ENCODE measurements at places on chromosomes 12 and 14.
A peak's percentile ranks its signal among the peaks of the same experiment; 100 is the strongest.

- no peak for DNase-seq
These were observed 71.7 kb downstream of the IGF1 start for GRCh38 chr12:102408487-102409297.

DNA sequence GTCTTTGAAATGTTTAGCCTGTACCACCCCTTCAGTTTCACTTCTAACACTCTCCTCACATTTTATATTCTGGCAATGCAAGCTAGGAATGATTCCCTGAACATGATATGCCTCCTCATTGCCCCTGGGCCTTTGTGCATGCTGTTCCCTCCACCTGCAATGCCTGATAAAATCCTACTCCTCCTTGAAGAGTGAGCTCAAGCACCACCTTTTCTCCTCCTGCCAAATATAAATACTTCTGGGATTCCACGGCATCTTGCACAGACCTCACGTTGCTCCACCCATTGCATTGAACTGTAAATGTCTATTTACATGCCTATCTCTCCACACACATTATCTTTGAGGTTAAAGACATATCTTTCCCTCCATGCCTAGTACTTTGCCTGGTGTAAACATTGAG lies 21.1 kb downstream of the NKX2-1 start:
- DNase-seq: no peak

DNA sequence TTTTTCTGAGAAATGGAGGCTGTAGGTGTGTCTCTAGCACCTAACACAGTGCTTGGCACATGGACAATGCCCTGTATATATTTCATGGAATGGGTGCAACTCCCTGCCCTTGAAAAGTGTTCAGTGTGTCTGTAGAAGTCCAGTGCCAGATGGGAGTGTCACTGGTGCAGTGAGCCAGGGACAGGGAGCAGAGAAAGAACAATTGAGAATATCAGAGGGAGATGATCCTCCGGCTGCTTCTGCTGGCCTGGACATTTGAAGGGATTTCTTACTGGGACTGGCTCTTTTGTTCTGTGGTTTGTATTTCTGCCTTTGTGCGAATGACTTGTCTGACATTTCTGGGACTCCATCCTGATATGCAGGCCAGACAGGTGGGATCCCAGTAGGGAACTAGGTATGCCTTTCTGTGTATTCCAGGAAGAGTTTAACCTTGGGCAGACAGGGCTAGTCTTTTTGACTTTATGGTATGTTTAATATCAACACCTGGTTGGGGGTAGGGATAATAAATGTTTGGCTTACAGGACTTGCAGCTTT lies 328.0 kb downstream of the NRXN3 start:
- DNase-seq: no peak

DNA sequence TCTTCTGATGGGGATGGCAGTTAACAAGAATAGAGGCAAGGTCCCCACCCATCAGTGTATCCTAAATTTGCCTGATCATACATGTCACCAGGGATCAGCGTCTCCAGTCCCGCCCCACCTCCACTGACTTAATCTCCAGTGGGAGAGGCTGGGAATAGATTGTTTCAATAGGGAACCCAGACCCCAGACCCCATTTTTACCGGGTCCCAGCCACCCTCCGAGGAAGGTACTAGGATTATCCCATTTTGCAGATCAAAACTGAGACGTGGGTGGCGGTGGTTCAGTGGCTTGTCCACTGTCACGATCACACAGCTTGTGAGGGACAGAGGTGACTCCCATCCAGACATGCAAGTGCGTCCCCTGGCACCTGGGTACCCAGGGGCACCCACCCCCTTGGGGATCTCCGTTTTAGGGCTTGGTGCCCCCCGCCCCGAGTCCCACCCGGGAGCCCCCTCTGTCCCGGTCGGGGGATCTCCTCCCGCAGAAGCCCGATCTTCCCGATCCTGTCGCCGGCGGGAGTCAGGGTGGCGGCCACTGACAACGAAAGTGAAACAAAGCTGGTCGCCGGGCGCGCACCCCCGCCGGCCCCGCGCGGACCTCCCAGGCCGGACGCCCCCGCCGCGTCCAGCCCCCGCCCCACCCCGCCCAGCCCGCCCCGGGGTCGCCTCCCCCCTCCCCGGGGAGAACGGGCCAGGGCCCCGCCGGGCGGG lies 523 bp downstream of the WSB2 start:
- peak; percentile 14 for DNase-seq

GRCh38 chr12:3227076-3227975 lies 150.1 kb downstream of the TSPAN9 start:
- DNase-seq: no peak

DNA sequence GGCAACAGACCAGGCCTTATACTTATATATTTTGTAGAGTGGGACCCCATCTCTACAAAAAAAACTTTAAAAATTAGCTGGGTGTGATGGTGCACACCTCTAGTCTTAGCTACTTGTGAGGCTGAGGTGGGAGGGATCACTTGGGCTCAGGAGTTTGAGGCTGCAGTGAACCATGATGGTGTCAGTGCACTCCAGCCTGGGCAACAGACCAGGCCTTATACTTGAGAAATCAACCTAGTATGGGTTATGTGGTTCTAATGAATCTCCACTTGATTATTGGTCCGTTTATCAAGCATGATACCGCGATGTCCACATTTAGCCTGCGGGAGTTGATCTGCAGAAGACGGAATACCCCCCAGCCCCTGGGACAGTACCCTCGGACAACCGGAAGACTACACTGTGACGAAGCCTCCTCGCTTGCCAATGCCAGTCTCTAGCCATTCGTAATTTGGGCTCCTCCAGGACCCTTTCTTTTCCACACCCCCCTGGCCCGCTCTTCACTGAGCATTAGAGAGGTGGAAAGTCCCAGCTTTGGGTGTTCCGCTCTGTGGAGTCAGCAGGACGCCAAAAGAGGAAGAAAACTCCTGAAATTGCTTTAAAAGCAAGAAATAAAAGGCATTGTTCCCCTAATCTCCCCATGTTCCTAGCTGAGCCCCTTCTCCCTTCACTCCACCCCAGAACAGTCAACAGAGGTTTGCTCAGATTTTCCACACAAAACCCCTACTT lies 19.4 kb downstream of the LTBP2 start:
- DNase-seq: no peak

- DNase-seq: no peak
These were observed 21.8 kb upstream of the GXYLT1 start for GRCh38 chr12:42166501-42166900.

DNA sequence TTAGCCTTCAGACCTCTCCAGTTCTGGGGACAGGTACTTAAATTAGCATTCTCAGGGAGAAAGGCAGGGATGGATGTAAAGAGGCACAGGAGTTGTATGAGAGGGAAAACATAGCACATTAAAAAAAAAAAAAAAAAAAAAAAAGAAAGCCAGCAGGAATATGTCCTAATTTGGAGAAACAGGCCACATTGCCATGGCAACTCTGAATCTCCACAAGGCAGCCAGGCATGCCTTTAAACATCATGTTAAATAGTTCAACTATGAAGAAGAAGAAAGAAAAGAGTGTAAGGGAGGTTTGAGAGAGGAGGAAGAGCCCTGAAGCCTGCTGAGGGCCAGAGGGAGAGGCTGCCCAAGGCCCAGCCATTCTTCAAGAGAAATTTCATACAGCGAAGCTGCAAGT lies 145.8 kb downstream of the GRIN2B start:
- no peak for DNase-seq

DNA sequence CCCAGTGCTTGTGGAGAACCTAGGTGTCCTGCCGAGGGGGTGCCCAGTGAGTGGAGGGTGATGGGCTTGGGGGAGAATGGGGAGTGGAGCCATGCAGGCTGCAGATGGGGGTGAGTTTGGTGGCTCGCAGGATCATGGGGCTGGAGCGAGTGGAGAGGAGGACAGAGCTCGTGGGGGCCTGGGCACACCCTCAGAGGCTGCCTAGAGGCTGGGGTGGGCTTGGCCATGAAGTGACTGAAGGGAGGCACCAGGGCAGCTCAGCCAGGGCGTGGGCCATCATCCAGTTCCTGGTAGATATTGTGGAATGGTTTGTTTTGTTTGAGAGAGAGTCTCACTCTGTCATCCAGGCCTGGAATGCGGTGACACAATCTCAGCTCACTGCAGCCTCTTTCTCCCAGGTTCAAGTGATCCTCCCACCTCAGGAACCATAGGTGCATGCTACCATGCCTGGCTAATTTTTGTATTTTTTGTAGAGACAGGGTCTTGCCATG lies 43.4 kb upstream of the AMN start:
- peak; percentile 61 for DNase-seq

GRCh38 chr12:107503887-107504885 lies 181.4 kb upstream of the PWP1 start:
- DNase-seq: no peak

DNA sequence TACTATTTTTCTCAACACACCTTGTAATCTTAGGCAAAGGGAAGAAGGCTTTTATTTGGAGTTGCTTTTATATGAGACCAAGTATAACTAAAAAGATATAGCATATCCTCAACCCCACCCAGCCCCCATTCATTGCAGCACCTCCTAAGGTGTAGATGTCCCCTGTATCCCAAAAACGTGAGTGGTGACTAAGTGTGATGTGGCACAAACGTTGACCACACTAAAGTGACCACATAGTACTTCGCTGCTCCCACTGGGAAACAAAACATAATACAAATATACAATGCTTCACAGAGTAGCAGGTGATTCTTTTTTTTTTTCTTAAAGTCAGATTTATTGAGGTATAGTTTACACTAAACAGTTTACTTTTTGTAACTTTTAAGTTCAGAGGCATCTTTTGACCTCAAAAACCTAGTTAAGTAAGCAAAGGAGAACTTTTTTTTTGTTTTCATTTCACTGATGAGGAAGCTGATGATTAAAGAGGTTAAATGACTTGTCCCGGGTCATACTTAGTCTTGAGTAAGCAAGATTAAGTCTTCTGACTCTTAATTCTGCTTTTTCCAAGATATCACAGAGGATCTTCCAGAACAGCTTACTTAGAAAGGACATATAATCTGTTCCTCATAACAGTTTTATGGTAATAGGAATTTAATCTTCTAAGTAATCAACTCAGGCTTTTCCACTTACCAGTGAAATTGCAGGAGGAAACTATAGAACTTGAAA lies 245.2 kb upstream of the PLEKHG7 start:
- DNase-seq: no peak

DNA sequence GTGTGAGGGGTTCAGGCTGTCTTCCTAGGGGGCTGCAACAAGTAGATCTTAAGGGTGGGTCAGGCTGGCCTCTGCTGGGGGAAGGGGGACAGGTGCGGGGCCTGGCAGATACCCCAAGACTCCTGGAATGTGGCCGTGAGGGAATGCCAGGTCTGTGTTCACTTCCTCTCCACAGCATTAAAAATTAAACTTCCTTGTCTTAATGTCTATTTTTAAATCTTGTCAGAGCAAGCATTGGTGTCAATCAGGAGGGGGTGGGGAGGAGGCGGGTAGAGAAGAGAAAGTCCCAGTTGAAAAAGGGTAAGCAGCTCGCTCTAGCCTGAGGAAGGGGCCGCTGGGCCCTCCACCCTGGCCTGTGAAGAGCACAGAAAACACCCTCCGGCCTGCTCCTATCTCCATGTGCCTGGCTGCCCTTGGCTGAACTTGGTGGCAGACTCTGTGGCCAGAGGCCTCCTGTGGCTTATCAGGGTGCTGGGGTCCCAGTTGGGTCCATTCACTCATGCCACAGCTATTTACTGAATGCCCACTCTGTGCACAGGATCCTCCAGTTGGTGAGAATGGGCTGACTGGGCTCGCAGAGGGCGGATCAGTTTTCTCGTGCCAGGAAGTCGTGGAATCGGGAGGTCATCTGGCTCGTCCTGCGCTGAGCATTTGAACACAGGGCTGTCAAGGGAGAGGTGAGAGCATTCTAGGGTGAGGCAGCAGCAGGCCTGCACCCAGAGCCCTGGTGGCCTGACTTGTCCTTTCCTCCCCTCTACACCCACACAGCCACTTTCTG lies 128.8 kb downstream of the TSPAN9 start:
- peak; percentile 23 for DNase-seq

DNA sequence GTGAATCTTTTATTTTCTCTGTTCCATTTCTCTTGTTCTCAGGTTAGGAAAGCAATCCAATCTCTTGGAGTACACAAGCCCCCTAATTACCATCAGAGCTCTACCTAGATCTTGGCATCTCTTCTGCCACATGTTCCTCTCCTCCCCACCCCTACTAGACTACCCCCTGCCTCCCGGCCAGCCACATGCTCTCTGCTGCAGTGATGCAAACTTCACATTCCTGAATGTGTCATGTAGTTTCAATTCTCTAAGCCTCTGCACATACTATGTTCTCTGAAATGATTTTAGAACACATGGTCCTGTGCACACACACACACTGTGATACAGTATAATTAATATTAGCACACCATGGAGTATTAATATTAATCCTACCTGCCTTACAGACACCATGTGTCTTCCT lies 104.6 kb downstream of the EFCAB11 start:
- peak; percentile 34 for DNase-seq

DNA sequence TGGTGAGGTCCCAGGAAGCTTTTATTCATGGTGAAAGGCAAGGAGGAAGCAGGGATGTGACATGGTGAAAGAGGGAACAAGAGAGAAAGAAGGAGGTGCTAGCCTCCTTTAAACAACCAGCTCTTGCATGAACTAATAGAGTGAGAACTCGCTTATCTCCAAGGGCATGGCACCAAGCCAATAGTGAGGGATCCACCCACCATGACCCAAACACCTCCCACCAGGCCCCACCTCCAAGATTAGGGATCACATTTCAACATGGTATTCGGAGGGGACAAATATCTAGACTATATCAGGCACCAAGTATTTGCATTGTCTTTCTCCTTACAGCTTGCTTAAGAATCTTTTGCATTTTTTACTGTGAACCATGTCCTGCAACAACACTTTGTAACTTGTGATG lies 91.9 kb upstream of the DHRS4 start:
- peak; percentile 5 for DNase-seq

DNA sequence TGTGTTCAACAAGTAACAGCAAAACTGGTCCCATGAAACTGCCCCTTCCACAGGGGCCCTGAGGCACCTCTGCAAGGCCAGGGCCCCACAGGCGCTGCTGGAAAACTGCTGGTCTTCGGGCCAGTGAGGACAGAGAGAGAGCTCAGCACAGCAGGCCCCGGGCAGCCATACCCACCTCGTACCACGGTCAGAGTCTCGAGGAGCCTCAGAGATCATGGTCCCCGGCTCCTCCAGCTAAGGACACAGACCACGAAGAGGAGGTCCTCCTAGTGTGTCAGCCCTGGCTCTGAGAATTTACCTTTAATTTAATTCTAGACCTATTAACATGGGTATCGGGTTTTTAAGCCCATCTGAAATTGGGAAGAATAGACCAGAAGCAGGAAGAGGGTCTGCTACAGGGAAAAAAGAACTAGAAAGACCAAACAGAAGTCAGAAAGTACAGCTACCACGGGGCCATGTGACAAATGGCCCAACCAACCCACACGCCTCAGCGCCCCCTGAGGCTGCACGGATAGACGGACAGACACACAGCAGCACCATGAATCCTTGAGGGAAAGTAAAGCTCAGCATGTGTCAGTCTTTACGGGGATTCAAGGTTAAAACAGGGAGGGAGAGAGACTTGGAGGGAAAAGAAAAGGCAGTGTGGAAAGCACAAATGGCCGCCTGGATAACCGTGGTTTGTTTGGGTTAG lies 22.9 kb downstream of the ANKRD9 start:
- no peak for DNase-seq

DNA sequence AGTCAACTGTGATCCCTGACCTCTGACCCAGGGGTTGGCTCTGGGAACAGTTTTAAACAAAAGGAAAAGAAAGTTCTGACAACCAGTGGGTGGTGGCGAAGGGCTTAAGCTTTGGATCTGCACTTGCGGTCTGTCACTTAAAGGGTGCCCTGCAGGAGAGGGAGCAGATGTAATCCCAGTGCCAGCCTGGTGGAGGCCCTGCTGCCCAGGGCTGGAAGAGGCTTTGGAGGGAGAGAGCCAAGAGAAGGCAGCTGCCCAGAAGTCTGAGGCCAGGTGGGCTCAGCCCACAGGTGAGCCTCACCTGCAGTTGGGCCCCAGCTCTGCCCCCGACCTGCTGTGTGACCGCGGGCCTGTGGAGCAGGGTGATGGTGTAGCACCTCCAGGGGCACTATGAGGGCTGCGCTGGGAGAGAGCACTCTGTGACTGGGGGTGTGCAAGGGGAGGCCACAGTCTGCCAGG lies 19.1 kb downstream of the SH2B3 start:
- no peak for DNase-seq
